GM13976 (cell line): ENCODE measurements at places on chromosomes 6 and 20.

DNA sequence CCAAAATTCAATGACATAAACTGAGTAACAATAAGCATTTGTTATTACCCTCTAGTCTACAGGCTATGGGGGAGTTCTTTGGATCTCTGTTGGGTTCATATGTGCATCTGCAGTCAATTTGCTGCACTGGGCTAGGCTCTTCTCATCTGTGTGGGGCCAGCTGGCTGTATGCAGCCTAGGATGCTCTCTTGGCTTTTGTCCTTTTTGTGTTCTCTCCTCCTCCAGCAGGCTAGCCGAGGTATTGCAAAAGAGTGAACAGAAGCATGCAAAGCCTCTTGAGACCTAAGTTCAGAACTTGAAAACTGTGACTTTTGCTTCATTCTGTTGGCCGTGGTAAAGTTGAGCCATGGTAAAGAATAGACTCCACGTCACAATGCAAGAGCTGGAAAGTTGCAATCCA is 62.8 kb upstream of the FOXO3 start:
- peak; percentile 20 for DNase-seq

GRCh38 chr20:14553774-14554534 is 216.5 kb upstream of the FLRT3 start:
- no peak for DNase-seq

DNA sequence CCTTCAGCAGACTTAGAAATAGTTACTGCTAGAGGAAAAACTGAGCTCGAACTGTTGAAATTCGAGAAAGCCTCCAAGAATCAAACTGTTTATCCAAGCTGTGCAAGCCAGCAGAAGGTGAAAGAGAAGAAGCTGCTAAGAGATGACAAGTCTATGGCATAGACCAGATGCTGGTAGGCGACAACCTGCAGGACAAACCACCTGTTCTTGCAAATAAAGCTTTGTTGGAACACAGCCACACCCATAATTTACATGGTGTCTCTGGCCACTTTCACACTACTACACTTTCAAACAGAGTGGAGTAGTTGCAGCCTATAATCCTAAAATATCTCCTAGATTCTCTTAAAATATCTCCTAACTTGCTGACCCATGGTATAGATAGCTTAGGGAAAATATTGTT is 33.3 kb downstream of the TNFRSF21 start:
- no peak for DNase-seq

GRCh38 chr6:18465410-18466154 is 78.4 kb downstream of the RNF144B start:
- no peak for DNase-seq

DNA sequence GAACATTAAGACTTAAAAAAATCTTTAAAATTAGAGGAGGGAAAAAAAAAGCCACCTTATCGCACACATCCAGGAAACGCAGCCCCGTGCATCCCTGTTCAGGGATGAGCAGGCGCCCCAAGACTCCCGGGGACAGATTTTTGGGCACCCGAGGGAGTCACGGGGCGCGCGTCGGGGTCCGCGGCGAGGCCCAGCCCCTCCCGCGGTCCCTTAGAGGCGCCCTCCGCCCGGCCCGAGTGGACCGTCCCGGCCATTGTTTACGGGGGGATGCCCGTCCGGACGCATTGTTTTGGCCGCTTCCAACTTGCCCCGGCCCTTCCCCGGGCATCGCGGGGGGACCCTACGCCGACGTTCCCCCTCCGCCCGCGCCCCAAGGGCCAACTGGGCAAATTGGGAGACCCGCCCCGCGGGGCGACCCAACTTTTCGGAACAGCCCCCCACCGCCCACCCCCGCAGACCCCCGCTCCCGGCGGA is 610 bp downstream of the ZNF217 start:
- no peak for DNase-seq

GRCh38 chr20:16808796-16809195 is 60.6 kb downstream of the OTOR start:
- DNase-seq: no peak

DNA sequence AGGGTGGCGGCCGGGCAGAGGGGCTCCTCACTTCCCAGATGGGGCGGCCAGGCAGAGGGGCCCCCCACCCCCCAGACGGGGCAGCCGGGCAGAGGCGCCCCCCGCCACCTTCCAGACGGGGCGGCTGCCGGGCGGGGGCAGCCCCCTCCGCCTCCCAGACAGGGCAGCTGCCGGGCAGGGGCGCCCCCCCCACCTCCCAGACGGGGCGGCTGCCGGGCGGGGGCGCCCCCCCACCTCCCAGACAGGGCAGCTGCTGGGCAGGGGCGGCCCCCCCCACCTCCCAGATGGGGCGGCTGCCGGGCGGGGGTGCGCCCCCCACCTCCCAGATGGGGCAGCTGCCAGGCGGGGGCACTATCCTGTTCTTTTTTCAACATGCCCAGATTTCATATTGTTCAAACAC is 78.2 kb upstream of the DST start:
- DNase-seq: no peak

DNA sequence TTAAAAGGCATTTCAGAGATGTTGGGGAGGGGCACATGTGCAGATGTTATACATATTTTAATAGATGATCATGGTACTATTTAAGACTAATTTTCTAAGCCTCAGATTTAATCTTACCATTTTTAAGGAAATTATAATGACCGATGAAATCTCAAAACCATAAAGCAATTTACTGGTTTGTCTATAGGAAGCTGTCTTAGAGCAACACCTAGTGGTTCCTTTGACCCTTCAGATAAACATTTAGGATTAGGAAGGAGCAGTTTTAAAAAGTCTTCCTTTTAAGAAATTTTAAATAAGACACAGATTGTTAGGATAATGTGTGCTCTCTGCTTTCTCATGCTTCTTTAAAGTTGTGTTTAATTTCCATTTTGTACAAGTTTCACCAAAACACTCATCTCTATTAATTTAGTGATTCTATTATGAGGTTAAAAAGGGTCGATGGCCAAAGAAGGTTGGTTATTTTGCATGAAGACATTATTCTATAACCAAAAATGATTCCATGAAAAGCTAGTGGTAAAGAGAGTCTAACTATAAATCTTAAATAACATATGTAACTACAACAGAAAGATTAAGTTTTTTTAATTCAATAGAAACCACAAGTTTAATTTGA is 376.4 kb downstream of the HACE1 start:
- no peak for DNase-seq

DNA sequence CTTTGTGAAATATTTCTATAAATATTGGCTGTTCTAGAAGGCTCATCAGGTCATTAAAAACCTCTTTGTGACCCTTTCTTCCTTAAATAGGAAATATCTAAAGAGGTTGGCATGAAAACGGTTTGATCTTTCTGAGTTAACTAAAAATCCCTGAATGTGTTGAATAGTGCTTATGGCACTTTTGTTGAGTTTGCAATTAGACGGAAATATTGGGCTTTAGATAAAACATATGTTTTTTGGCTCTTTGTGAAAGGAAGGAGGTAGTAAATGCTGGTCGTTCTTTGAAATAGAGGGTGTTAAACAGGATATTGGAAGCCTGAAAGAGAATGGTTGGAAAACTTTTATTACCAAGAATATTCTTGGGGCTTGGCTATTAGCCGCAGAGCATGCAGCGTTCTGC is 163.0 kb downstream of the ARID1B start:
- no peak for DNase-seq

GRCh38 chr6:5191722-5192121 is 69.0 kb downstream of the LYRM4 start:
- no peak for DNase-seq

- DNase-seq: peak; percentile 44
Measured at GRCh38 chr20:20505554-20505953, 137.7 kb downstream of the INSM1 start.

GRCh38 chr6:1765160-1765903 is 155.6 kb downstream of the FOXC1 start:
- DNase-seq: no peak

DNA sequence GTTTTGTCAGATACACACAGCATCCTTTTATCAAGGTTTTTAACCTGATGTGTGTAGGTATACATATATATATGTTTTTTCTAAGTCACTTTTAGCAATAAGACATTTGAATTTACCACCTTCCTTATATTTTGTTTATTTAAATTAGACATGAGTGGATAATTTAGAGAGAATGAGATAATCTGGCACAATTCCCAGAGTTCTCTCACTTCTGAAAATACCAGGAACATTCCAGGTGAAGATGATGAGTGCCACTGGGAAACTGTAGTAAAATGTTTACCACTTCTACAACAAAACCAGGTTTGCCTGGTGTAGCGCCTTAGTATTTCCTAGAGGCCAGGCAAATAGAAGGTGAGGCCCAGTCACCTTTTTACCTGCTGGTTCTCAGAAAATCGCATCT is 189.5 kb downstream of the TMEM242 start:
- DNase-seq: no peak

GRCh38 chr6:40472353-40472752 is 114.8 kb downstream of the LRFN2 start:
- DNase-seq: no peak

- no peak for DNase-seq
Measured at GRCh38 chr20:58142843-58143185, 85.6 kb downstream of the ANKRD60 start.

GRCh38 chr6:53866226-53866625 is 71.4 kb downstream of the LRRC1 start:
- DNase-seq: no peak

DNA sequence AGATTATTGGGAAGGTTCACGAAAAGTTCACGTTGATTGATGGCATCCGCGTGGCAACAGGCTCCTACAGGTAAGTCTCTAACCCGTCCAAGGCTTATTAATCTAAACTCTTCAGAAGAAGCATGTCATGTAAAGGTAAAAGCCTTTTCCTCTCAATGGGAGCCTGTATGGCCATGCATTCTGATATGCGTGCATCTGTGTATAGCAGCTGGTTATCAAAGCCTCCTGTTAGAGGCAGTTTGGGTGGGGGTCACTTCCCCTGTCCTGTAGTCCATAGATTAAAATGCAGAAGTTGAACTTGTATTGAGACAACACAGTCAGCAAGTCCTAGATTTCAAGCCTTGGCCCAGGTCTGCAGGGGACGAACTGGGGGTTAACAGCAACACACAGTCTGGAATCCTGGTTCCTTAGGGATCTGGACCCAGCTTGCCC is 14.2 kb upstream of the DHX35 start:
- no peak for DNase-seq

DNA sequence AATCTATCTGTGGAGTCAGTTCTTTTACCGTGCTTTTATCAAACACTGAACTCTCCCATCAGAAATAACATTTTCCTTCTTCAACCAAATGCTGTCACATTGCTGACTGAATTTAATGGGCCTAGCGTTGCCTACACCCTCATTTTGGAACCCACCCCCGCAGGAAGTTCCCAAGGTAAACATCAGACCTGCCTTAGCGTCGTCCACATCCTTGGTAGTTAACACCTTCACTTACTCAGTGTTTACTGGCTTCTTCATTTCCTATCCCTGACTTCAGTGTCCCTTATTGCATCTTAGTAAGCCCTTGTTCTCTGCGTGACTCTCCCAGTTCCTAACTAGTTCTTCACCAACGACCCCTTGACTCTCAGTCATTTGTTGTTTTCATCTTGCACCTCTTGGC is 491.4 kb upstream of the SOX4 start:
- no peak for DNase-seq

DNA sequence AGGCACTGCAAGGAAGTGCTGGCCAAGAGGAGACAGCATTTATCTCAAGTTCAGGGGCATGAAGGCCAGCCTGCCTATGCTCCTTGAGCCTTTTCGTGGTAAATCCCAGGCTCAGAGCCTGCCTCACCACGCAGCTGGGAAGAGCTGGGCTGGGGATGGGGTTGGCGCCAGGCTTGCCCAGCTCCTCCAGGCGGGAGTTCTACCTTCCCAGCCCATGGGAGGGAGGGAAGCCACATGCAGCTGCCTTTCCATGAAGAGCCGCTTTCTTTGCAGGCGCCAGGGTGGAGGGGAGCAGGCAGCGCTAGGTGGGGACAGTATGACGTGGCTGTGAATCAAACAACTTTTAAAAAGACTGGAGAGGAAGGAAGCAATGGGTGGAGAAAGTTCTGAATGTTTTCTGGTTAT is 19.5 kb upstream of the SIRT5 start:
- no peak for DNase-seq

GRCh38 chr20:47620808-47621805 is 119.4 kb downstream of the NCOA3 start:
- DNase-seq: peak; percentile 44

GRCh38 chr20:407133-407952 is 756 bp upstream of the RBCK1 start:
- DNase-seq: peak; percentile 95

- no peak for DNase-seq
Measured at GRCh38 chr6:6236730-6237469, 83.6 kb downstream of the F13A1 start.

DNA sequence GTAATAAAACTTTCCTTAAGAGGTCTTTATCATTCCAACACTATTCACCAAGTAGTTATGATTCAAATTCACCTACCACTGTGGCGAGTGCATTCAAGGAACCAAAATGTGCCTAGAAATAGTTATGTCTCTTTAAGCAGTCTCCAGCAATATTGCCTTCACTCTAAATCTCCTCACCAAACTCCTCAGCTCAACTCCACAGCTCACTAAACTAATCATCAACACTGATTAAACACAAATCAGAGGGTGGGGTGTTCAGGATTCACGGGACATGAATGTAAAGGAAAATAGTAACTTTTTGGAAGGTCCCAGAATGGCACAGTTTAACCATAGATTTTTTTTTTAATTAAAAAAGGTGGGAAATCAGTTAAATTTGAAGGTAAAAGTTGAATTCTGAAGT is 70.5 kb upstream of the THEMIS start:
- no peak for DNase-seq

- no peak for DNase-seq
Measured at GRCh38 chr6:150755042-150755441, 110.5 kb upstream of the MTHFD1L start.

GRCh38 chr6:42332916-42333315 is 115.3 kb upstream of the MRPS10 start:
- no peak for DNase-seq

DNA sequence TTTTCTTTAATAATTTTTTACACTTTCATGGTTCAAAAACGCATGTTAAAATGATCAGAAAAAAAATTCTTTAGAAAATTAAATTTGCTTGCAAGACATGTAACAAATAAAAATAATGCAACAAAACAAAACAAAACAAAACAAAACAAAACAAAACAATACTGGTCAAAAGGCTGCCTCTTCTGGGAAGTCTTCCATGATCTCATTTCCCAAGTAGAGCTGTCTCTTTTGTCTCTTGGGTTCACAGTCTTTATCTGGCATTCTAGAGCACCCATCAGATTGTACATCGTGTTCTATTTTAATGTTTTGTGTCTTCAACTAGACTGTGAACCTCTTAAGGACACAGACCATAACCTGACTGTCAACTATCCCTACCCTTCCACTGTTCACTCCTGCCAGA is 25.3 kb downstream of the TP53INP2 start:
- DNase-seq: no peak

DNA sequence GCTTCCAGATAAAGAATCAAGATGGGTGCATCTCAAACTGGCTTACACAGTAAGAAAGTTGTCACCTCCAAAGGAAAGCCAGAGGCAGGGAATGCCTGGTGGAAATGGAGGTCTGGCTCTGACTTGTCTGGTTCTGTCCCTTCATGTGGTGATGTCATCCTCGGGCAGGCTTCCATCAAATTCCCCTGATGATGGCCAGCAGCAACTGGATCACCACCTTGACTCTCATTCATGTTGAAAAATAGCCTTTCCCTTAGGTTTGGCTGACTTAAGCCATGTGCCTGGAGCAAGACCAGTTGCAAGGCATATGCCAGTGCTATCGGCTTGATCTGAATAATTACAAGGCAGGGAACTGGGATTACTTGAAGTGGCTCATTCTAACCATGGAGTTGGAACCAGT is 28.8 kb downstream of the IMPG1 start:
- DNase-seq: no peak

GRCh38 chr20:48823960-48824498 is 3.8 kb downstream of the PREX1 start:
- peak; percentile 81 for DNase-seq
